Lower lobe of right lung (tissue), 2 donors: ENCODE measurements at places on chromosomes 6 and 20. TPM values are rescaled to one million over a fixed set of nuclear protein-coding genes. Genes with fewer than 3 reads are reported as not detected.

GRCh38 chr6:20827798-20828197 lies 293.5 kb downstream of the CDKAL1 start:
- DNase-seq = no peak

DNA sequence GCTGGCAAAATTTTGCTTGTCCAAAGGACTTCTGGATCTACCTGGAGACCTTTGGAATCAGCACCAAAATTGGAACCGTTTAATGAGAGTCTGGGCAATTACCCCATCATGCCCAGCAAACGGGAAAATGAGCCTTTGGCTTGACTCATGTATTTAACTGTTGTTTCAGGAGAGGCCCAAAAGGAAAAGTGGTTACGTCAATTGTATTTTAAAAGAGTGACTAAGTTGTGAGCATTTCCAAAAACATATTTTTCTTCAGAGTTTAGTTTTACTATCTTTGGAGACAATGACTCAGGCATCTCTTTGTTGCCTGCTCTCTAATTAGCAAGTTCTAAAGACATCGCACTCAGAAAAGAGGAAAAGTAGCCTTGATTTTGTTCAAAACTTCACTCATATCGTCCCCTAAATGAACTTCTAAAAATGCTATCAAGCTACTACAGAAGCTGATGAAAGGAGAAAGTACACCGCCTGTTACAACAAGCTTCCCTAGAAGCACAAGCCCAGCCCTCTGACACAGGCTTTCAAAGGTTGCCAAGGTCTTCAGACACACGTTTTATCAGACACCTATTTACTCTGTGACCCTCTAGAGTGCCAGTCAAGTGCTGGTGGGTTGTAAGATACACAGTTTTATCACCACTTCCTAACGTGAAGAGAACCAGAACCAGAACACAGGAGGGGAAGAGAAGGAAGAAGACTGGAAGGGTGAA lies 146.2 kb downstream of the TBX18 start:
- DNase-seq = no peak

DNA sequence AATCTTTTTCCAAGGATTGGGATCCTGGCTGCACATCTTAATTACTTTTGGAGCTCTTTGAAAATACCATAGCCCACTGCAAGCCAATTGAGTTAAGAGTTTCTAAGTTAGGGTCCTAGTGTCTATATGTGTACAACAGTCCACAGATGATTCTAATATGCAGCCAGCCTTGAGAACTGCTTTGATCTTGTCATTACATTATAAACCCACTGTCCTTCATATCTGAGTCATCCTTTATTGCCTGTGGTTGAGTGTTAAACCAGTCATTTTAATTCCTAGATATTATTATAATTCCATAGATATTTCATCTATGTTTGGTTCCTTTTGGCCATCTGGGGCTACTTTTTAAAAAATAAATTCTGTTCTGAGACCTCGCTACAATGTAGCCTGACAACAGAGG lies 24.1 kb downstream of the MCM8 start:
- DNase-seq = no peak

Gene IP6K3
- 3.5 TPM for total RNA-seq
